ENCODE measurements at places on chromosomes 2 and 18.

GRCh38 chr2:189253836-189254235, 74.3 kb upstream of the COL5A2 start:
- DNase-seq: no peak

DNA sequence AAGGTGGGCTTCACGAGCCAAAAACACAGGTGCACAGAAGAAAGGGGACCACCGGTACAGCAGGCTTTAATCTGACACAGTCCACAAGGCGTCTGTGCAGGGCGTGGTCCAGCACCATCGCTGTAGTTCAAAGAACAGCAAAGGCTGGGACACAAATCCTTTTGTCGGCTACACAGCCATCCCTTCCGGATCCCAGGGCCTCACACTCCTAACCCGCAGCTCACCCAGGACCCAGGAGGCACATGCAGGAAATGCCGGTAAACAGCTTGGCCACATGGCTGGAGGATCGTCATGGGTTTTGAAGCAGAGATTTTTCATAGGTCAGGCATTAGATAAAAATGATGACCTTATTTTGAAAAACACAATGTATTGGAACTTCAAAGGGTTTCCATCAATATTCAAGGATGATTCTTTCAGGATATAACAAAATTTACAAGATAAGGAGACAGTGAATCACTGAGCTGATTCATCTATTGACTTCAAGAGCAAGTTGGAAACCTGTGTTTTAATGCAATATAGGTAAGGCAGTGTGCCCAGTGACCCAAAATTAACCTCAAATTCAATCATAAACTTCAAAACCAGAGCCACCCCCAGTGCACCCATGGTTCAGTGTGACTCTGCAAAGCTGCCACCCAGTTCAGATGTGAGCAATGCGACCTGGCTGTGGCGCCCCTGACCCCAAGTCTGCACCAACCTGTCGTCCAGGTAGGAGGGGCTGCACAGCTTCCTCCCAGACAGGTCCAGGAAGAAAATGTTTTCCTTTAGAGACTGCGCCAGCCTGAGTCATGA, 74.4 kb downstream of the TMEM18 start:
- DNase-seq: no peak

- DNase-seq: no peak
Measured at GRCh38 chr2:3572620-3573019, 2.4 kb upstream of the RPS7 start.

GRCh38 chr2:8202132-8202531, 479.7 kb upstream of the ID2 start:
- DNase-seq: no peak

GRCh38 chr2:12549641-12550040, 167.1 kb upstream of the TRIB2 start:
- peak; percentile 89 for DNase-seq

GRCh38 chr2:8231902-8232301, 450.0 kb upstream of the ID2 start:
- DNase-seq: no peak

GRCh38 chr2:104595576-104595975, 258.3 kb upstream of the POU3F3 start:
- no peak for DNase-seq

Data from SJSA1 (cell line).